ENCODE measurements at places on chromosomes 16 and 17.

- DNase-seq, result no peak
Measured at GRCh38 chr16:7456211-7456610, 123.6 kb downstream of the RBFOX1 start.

DNA sequence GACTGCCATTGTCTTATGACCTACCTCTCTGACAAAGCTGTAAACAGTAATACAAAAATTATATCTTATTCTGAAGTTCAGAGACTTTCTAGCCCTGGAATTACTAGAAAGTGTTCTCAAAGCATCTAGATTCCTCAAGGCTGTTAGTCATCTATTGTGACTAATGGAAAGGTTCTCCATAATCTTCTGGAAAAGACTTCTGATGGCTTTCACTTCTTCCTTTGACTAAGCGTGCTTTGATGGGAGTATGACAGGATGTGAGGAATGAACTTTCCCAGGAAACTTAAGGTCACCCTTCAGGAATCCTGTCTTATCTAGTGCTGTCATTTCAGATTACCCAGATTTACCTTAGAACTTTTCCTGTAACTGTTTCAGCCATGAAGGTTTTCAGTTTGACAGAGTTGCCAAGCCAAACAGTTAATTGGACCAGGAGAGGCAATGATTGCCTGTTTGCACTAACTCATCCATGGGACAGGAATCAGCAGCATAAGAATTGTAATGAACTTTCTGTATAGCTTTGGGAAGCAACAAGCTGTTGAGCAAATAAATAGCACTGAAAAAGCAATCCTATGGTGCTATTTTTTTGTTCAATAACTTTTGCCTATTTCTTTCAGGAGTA lies 43.5 kb downstream of the AP2B1 start:
- no peak for DNase-seq

DNA sequence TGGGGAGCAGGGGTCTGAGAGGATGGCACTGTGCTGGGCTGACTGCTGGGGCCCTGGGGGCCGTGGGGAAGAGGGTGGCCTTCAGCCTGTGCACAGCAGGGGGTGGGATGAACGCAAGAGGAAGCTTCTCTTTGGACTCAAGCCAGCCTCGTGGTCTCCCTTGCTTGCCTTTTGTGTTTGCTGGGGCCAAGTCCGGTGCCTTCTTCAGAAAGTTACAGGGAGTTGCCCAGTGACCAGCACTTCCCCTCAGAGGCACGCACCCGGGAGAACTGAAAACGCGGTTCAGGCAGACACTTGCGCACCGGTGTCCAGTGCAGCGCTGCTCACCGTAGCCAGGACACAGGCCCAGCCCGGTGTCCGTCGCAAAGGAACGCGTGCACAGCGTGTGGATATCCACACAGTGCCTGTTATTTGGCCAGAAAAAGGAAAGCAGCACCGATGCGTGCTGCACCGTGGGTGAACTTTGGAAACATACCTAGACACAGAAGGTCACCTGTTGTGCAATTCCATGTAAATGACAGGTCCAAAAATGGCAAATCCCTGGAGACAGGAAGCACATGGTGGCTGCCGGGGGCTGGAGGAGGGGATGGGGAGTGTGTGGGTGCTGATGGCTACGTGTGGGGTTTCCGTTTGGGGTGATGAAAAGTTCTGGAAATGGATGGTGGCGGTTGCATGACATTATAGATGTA lies 29.4 kb upstream of the NUDT16L1 start:
- DNase-seq, result no peak

GRCh38 chr16:67470359-67470758 lies 10.6 kb downstream of the ATP6V0D1 start:
- DNase-seq, result no peak

DNA sequence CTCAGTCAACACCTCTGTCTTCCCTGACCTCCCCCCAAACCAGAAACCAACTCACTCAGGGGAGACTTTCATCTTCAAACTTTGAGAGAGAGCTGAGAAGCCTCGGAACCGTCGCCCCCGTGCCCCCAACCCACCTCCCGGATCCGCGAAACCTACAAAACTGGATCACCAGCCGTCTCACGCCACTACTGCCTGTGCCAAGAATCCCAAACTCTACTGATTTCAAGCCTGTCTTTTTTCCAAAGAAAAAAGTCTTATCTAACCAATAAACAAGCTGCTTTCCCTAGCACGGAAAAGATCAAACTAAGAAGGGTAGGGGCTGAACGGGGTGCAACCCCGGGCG lies 2.0 kb downstream of the AXIN2 start:
- no peak for DNase-seq

GRCh38 chr17:51617986-51618385 lies 357.6 kb downstream of the UTP18 start:
- no peak for DNase-seq

DNA sequence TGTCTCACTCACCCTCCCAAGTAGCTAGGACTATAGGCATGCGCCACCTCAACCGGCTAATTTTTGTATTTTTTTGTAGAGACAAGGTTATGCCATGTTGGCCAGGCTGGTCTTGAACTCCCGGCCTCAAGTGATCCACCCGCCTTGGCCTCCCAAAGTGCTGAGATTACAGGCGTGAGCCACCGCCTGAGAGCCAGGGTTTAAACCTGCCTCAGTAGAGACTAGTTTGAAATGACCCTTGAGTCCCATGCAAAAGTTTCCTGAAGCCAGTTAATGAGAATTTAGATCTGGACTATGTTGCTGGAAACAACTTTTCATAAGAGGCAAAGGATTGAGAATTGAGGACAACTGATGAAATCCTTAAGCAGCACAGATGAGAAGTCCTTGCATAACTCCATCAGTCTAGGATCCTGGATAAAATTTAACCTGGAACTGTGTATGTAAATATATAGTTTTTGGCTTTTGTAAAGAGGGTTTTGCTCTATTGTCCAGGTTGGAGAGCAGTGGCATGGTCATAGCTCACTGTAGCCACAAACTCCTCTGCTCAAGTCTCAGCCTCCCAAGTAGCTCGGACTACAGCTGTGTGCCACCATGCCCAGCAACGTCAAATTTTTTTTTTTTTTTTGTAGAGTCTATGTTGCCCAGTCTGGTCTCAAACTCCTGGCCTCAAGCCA lies 43.2 kb downstream of the CYB5B start:
- DNase-seq, result no peak

DNA sequence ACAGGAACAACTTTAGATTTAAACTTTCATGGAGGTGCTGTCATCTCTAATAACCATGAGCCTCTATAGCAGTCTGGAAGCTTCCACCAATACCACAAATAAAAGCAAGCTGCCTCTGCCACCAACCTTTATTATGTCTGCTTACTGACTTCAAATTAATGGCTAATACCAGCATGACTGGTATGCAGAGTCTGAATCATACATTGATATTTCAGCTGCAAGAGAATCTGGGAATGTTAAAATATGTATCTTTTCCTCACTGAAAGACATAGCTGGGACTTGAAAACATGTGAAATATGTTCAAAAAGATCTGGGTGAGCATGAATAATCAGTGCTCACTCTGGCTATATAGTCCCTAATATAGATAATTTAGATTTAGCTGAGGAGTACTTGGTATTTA lies 488.6 kb downstream of the CDH8 start:
- DNase-seq, result no peak

DNA sequence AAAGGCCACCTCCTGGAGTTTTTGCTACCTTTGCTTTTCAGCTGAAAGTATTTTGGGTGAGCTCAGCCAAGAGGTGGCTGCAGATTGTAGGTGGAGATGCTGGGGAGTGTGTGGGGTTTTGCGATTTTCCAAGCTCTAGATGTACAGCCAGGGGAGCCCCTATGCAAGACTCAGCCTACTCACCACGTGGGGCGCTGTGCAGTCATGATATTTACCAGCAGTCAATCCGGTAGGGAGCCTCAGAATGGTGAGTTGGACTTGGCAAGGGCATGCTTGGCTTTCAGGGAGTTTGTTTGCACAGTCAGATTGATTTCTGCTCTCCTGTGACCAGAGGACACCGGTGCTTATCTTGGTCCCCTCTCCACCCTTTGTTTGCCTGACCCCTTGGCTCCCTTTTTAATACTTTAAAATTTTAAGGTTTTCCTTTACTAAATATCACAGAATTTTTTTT lies 175.3 kb downstream of the UTP18 start:
- no peak for DNase-seq

GRCh38 chr16:71811261-71811803 lies 2.7 kb upstream of the AP1G1 start:
- no peak for DNase-seq

Measured in fibroblast of skin of left biceps (primary cell).